Hematopoietic multipotent progenitor cell treated with erythropoietin and hydrocortisone succinate and interleukin-3 and kit ligand, for 8 days (in vitro differentiated cells): ENCODE measurements at places on chromosomes 12 and 14.

- DNase-seq, result no peak
Observed at GRCh38 chr12:122413516-122414404, 8.7 kb downstream of the CLIP1 start.

DNA sequence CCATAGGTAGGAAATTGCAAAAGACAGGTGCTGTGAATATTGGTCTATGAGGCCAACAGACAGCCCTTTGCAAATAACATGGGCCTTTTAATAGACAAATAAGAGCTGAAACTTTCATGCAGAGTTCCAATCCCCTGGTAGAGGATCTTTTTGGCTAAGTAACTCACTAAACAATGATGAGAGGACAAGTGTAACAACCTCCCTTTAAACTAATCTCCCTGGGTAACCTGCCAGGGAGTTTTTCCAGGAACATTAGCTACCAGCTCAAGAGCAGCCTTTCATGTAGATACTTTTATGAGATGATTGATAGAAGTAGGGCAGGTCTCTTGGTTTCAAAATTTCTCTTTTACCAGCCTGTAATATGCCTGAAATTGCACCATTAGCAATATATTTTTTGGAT is 13.8 kb upstream of the CACNA1C start:
- DNase-seq, result no peak

DNA sequence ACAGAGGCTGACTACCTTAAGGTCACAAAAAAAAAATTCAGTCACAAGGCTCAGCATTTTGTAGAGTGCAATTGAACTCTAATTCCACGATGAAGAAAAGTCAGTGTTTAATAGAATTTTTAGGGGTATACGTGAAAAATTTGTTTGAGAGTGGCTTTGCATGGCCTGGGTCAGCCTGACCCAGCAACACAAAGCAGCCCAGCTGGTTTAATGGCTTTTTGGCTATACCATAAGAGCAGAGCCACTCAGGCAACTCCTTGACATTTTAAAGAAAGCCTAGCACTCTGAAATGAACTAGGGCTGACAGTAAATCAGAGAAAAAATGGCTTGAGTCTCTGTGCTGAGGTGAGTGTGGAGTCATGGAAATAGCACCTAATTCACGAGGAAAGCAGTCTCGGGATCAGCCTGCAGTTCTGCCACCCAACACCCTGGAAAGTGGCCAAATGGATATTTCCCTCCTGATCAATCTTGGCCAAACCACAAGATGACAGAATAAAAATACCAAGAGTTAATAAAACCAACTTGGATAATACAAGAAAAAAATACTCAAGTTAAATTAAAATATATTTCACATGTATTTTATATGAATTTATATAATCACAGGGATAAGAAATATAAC is 59.5 kb downstream of the GALNT4 start:
- DNase-seq, result no peak

DNA sequence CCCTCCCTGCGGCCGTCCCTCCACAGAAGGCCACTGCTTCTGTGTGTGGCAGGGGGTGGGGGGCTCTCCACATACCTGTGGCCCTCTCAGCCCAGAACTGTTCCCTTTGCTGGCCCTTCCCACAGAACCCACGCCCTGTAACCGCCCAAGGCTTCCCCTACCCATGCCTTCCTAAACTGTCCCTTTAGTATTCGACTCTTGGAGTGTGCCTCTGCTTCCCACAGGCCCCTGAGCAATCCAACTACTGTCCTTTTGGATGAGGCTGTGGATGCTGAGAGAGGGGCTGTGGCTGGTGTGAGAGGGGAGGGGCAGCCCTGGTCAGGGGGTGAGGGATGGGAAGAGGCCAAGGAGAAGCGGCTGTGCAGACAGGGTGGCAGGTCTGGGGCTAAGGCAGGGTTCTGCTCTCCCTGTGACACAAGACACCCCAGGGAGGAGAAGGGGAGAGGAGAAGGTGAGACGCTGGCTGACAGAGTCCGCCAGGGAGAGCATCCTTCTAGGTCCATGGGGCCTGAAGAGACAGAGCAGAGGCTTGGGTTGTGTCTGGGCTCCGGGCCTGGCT is 46.0 kb downstream of the DLK1 start:
- DNase-seq, result no peak

DNA sequence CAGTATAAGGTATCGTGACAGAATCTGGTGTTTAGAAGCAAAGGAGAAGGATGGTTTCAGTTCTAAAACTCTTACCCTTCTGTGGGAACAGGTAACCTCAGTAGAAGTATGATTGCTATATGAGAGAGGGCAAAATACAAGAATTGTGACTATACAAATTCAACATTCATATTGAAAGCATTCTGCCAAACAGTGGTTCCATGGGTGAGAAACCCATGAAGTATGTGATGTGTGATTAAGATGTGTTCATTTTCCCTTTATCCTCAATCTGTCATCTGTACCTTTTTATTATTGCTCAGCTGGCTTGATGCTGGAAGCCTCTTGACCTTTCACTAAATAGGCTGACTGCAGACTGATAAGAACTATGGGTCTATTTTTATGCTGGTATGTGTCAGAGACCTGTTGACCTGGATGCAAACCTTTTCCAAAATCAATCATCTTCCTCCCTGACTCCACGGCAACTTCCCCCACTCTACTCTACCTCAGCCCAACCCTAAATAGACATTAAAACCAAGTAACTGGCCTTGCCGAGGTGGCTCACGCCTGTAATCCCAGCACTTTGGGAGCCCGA is 109.6 kb downstream of the STXBP6 start:
- no peak for DNase-seq

DNA sequence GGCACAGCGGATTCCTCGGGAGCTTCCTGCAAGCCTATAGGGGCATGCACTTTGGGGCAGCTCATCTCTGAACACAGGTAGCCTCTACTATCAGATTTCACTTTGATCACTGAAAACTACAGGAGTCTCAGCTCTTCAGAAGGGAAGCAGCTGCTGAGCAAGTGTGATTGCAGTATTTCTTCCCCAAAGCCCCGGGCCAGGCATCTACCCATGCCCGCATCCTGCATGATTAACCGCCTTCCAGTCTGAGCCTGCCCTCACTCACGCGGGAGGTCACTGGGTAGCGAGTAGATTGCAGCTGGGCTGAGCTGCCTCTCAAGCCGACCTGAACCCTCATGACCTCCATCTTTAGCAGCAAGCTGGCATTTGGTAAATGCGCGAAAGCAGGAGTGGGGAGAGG is 334.7 kb downstream of the DPF3 start:
- DNase-seq, result no peak

DNA sequence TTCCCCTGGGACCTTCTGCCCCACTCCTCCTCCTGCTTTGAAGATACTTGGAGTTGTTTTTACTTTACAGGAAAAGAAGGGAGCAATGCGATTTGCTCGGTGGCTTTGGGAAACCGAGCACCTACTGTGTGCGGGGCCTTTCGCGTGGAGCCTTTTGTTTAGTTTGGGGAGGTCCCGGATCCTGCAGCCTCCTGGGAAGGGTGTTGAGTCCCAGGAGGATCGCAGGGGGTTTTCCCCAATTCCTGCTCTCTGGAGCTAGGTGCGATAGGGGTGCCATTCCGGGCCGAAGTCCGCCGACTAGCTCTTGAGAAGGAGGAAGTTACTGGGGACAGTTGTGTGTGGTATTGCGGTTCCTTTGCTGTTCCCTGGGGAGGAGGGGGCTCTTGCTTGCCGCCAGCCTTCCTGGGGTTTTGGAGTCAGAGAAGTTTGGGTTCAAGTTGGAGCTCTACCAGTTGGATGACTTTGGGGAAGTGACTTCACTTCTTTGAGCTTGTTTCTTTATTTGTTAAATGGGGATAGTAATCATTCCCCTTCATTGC is 1.1 kb downstream of the BRI3BP start:
- DNase-seq, result peak; percentile 57

GRCh38 chr12:74791365-74791764 is 253.7 kb downstream of the ATXN7L3B start:
- no peak for DNase-seq

GRCh38 chr12:106764738-106765137 is 9.7 kb upstream of the RIC8B start:
- no peak for DNase-seq

- no peak for DNase-seq
Observed at GRCh38 chr14:60905923-60906322, 75.0 kb downstream of the TRMT5 start.
